ENCODE measurements at places on chromosomes 7 and 10. TPM values are rescaled to one million over a fixed set of nuclear protein-coding genes. Genes with fewer than 3 reads are reported as not detected.

Gene DDX56
- 42.6 TPM for total RNA-seq

Gene NME8
- total RNA-seq, result not detected

Gene CHST15
- total RNA-seq, result 19.5 TPM

DNA sequence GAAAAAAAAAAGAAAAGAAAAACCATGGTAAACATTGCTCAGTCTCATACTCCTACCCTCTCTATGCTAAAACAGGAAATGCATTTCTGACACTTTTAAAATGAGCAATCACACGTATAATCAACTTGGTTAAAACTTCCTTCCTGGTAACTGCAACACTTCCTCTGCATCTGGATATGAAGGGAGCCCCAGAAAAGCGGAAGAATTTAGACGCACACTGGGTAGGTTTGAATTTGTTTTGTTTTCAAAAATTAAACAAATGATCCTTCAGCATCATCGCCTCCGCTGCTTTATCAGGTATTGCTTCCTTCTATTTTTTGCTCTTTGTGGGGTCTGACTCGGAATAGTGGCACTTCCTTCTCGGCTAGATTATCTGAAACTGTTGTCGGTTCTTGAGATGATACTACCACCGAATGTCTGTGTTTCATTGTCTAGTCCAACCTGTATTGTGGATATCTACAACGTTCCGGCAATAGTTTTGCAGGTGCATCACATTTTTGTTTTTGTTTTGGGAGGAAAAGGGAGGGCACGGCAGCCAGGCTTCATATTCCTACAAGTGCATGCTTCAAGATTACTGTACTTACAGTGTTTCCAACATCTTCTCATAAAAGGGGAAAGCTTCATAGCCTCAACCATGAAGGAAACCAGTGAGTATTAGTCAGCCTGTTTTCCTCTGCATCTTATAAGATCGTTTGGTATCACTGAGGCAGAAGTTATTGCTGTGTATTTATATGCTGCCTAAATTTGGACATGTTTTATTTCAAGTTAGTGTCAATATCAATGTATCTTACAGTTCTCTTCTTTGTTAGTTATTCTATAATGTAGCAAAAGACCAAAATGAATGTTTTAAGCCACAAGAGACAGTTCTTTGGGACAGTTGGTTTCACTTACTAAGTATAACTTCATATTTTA is at the start of gene PIK3CG:
Gene PIK3CG, plus strand, starts transcription at position 153 of the 912 bp plus-strand sequence. CDS start 2,280 bp downstream, outside the sequence.
- H3K4me1 ChIP-seq, result no peaks in the 10 kb centered on the region
- H3K4me3 ChIP-seq, result peak within 1 kb of the TSS; percentile 42
- peak within 1 kb of the TSS; percentile 73 for H3K27ac ChIP-seq
- no peaks in the 10 kb centered on the region for H3K36me3 ChIP-seq
- no peaks in the 10 kb centered on the region for H3K27me3 ChIP-seq

DNA sequence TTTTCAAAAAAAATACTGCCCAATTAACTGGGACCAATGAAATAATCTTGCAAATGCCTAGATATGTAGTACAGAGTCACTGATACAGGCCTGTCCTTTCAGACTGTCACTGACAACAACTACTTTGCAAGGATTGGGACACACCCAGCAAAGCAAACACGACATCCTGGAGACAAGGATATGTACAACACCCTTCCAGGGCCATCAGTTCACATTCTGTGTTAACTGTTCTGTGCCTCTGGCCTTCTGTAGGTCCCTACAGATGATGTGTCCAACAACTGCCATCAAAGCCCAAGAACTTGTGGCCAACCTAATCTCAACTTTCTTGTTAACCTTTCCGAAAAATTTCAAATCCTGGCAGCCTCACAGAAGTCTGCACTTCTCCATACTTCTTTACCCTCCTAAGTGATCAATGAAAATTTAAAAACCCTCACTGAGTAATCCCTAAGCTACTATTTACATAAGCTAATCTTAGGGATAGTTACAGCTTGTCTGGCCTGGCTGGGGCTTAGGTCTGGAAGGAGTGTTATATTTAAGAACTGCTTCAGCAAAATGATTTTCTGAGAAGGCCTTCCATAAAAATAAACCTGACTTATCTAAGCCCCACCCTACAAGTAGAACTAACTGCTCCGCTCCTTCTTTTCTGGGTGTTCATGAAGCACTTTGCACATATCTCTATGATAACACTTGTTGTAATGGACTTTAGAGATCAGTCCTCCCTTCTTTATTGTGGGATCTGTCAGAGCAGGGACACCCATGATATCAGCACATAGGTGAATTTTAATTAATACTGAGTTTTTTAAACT is 21.0 kb downstream of the COBL start:
- no peaks in the 10 kb centered on the region for H3K36me3 ChIP-seq
- peaks cover 1% of the 10 kb centered on the region for H3K4me1 ChIP-seq
- no peaks in the 10 kb centered on the region for H3K27me3 ChIP-seq

DNA sequence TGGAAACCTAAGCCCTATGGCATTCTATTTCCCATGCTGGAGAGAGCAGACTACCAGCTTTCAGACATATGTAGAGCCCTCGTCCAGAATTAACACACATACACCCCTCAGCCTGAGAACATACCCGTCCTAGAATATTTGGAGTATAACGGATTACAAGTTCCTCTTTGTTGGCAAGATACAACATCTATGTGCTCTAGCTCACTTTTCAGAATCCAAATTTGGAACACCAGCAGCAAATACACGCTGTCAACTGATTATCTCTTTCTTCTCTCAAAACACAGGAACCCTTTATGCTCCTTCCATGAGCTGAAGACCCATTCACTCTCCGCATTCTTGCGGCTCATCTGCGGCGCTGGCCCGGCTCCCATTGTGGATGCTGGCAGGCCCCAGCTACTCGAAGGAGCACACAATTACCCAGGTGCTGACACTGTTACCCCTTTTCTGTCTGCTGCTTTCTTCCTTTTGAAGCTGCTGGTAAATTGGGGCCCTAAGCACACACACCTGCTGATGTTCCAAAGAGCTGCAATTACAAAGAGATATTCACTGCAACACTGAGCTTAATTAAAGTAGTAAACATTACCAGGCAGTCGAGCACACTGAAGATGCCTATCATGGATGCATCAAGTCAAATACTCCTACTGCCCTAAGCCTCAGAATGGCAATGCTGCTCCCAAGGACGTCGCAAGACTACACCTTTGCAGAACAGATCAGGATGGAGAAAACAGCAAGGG is 70.0 kb downstream of the VOPP1 start:
- H3K27ac ChIP-seq, result no peak overlapping the region
- no peak for DNase-seq
- H3K36me3 ChIP-seq, result no peaks in the 10 kb centered on the region
- peaks cover 2% of the 10 kb centered on the region for H3K4me1 ChIP-seq
- no peaks in the 10 kb centered on the region for H3K27me3 ChIP-seq

GRCh38 chr10:113879691-113880090 is 25.2 kb downstream of the NHLRC2 start:
- H3K4me1 ChIP-seq, result no peaks in the 10 kb centered on the region
- no peak overlapping the region for H3K27ac ChIP-seq
- no peak overlapping the region for H3K4me3 ChIP-seq
- no peaks in the 10 kb centered on the region for H3K27me3 ChIP-seq
- no peak for DNase-seq

- H3K4me3 ChIP-seq, result no peak overlapping the region
- H3K36me3 ChIP-seq, result no peaks in the 10 kb centered on the region
- peak overlapping the region; percentile 99 for H3K27ac ChIP-seq
- peaks cover 5% of the 10 kb centered on the region for H3K4me1 ChIP-seq
- no peak for DNase-seq
Measured at GRCh38 chr7:116955801-116956476, 2.6 kb downstream of the ST7 start.

DNA sequence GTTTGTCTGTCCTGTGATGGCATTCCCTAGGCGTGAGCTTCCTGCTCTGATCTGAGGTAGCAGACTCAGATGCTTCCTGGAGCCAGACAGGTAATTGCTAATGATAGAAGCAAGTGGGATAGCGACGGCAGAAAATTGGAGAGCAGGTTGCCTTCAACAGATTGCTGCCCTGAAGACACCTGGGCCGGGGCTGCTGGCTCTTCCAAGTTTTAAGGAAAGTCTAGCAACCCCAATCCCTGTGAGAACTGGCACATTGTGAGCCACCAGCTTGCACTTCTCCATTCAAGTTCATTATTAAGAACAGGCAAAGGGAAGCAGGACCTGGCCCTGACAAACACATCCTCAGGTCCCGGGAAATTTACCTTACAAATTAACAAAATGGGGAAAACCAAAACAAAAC is 50.8 kb downstream of the ITPRID1 start:
- no peaks in the 10 kb centered on the region for H3K27me3 ChIP-seq
- no peak overlapping the region for H3K27ac ChIP-seq
- no peak for DNase-seq
- no peaks in the 10 kb centered on the region for H3K4me1 ChIP-seq
- no peak overlapping the region for H3K4me3 ChIP-seq

GRCh38 chr7:138797715-138798320 is at the start of the genes ATP6V0A4 and TMEM213:
ATP6V0A4 (minus strand) TSS chr7:138798196; CDS start chr7:138771247, 26,949 bp downstream.
TMEM213 (plus strand) TSS chr7:138797994; CDS start chr7:138798105, 111 bp downstream.
- no peaks in the 10 kb centered on the region for H3K36me3 ChIP-seq
- H3K27ac ChIP-seq, result no peak within 1 kb of the TSS
- no peak for DNase-seq
- H3K27me3 ChIP-seq, result no peaks in the 10 kb centered on the region

GRCh38 chr10:97889461-97890265 is 40.0 kb downstream of the GOLGA7B start:
- no peaks in the 10 kb centered on the region for H3K27me3 ChIP-seq
- no peaks in the 10 kb centered on the region for H3K4me1 ChIP-seq
- H3K27ac ChIP-seq, result no peak overlapping the region
- H3K36me3 ChIP-seq, result no peaks in the 10 kb centered on the region
- H3K4me3 ChIP-seq, result no peak overlapping the region

DNA sequence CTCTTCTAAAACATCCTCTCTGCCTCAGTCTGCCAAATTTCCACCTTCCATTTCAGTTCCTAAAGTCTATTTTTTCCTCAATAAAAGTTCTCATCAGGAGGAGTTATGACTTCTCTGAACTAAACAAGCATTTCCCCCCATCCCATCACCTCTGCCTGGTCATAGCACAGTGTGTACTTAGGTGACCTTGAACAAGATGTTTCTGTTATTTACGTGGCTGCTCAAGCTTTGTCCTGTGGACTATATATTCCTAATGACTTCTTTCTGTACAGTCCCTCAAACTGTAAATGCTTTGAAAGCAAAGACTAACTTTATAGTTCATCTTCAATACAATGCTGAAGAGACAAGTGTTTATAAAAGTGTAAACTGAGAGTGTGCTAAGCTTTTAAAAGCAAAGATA is 166.9 kb downstream of the CPEB3 start:
- peaks cover 34% of the 10 kb centered on the region for H3K4me1 ChIP-seq
- peak overlapping the region; percentile 29 for H3K27ac ChIP-seq
- no peaks in the 10 kb centered on the region for H3K27me3 ChIP-seq

GRCh38 chr10:117519879-117520278 is 22.7 kb upstream of the EMX2 start:
- no peak overlapping the region for H3K4me3 ChIP-seq
- H3K4me1 ChIP-seq, result no peaks in the 10 kb centered on the region
- DNase-seq, result no peak
- no peak overlapping the region for H3K27ac ChIP-seq
- H3K36me3 ChIP-seq, result no peaks in the 10 kb centered on the region
